ENCODE measurements at places on chromosomes 2 and 18.

DNA sequence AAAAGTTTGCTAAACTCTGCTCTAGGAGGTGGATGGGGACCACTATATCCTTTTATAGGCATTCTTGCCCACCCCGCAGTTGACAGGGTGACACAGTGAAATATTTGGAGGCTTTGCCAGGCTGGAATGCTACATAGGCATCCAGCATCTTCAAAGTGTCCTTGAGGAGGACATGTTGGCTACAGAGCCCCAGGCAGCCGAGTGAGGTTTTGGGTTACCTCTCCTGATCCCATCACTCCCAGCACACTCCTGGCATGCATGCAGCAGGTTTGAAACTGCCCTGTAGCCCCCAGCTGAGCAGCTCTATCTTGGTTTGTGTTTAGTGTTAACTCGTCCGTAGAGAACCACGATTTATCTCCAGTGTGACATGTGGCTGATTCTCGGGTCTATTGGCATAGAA lies 7.3 kb downstream of the FOSL2 start:
- H3K27me3 ChIP-seq, result no peaks in the 10 kb centered on the region
- H3K4me1 ChIP-seq, result peaks cover 68% of the 10 kb centered on the region
- H3K27ac ChIP-seq, result no peak overlapping the region
- peaks cover 13% of the 10 kb centered on the region for H3K36me3 ChIP-seq
- no peak overlapping the region for H3K4me3 ChIP-seq

GRCh38 chr2:206881708-206882410 lies 57.5 kb upstream of the CPO start:
- H3K36me3 ChIP-seq, result no peaks in the 10 kb centered on the region
- H3K4me3 ChIP-seq, result no peak overlapping the region
- no peaks in the 10 kb centered on the region for H3K27me3 ChIP-seq
- no peak overlapping the region for H3K27ac ChIP-seq

DNA sequence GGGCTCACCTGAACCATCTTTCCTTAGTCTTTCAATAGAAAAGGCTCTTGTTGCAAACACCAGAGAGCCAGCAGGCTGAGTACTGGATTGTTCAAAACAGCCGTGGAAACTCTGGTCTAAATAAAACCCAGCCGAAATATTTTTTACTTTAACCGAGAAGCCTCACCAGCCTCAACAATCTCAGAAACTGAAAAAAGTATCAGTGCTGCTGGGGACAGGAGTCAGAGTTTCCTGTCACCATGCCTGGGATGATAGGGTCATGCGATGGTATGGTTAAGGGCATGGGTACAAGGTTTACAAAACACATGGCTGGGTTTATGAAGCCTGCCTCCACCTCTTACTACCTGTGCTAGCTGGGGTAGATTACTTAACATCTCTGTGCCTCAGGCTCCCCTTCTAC lies 55.3 kb upstream of the FZD7 start:
- no peaks in the 10 kb centered on the region for H3K4me1 ChIP-seq
- no peak overlapping the region for H3K4me3 ChIP-seq
- H3K27ac ChIP-seq, result no peak overlapping the region
- H3K36me3 ChIP-seq, result no peaks in the 10 kb centered on the region

- H3K27ac ChIP-seq, result no peak overlapping the region
- no peaks in the 10 kb centered on the region for H3K27me3 ChIP-seq
- no peak for DNase-seq
- H3K4me3 ChIP-seq, result no peak overlapping the region
- H3K36me3 ChIP-seq, result no peaks in the 10 kb centered on the region
- no peaks in the 10 kb centered on the region for H3K4me1 ChIP-seq
Measured at GRCh38 chr18:59650266-59650820, 46.9 kb downstream of the CCBE1 start.

DNA sequence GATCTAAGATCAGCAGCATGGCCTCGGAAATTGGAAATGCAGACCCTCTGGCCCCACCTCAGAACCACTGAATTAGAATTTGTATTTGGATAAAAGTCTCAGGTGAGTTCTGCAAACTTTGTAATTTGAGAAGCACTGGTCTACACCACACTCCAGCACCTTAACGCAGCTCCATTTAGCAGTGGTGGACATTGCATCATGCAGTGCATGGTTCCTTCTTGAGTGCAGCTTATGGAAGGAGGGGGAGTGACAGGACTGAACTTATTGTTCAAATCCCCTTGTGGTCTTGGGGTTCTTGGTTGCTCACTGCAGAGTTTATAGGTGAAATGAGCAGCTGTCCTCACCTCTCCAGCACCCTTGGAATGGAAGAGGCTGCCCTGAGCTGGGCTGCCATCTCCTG lies 17.4 kb upstream of the STEAP3 start:
- DNase-seq, result no peak
- peaks cover 2% of the 10 kb centered on the region for H3K27me3 ChIP-seq

DNA sequence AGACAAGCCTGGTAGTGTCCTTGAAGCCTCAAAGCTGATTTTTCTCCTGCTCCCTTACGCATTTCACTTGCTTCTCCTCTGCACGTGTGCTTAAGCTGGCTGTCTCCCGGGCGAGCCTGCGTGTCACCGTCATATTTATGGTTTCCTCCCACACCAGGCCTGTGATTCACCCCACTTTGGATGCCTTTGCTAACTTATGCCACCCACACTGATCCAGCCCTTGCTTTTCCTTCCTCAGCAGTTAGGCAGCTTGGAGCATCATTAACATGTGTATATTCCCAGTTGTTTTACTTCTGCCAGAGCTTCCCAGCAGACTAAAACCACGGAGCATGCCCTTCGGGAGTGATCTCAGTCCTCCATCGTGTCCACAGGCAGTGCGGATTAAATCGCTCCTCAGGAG lies 2.2 kb downstream of the ST3GAL5 start:
- DNase-seq, result peak; percentile 15
- H3K4me1 ChIP-seq, result peaks cover 47% of the 10 kb centered on the region
- no peaks in the 10 kb centered on the region for H3K27me3 ChIP-seq

- no peak for DNase-seq
- H3K27ac ChIP-seq, result no peak overlapping the region
- H3K4me3 ChIP-seq, result no peak overlapping the region
- H3K27me3 ChIP-seq, result no peaks in the 10 kb centered on the region
- H3K36me3 ChIP-seq, result no peaks in the 10 kb centered on the region
- no peaks in the 10 kb centered on the region for H3K4me1 ChIP-seq
Measured at GRCh38 chr18:67864677-67865340, 348.3 kb upstream of the DSEL start.

GRCh38 chr2:79573895-79574674 lies 61.2 kb downstream of the CTNNA2 start:
- H3K27ac ChIP-seq, result no peak overlapping the region
- H3K36me3 ChIP-seq, result no peaks in the 10 kb centered on the region

- no peaks in the 10 kb centered on the region for H3K4me1 ChIP-seq
- no peaks in the 10 kb centered on the region for H3K36me3 ChIP-seq
- no peak for DNase-seq
- no peak overlapping the region for H3K27ac ChIP-seq
- no peaks in the 10 kb centered on the region for H3K27me3 ChIP-seq
Measured at GRCh38 chr2:61967262-61967661, 61.8 kb downstream of the COMMD1 start.

All from CD4-positive, alpha-beta T cell (primary cell).